Neural progenitor cell (in vitro differentiated cells): ENCODE measurements at places on chromosomes 6 and 20. TPM values are rescaled to one million over a fixed set of nuclear protein-coding genes. Genes with fewer than 3 reads are reported as not detected.

- no peak for DNase-seq
Observed at GRCh38 chr20:35252037-35252461, 25.6 kb downstream of the MMP24 start.

Gene SYNE1
- 4.5 and 6.0 TPM in 2 replicates for total RNA-seq

GRCh38 chr6:56786256-56786655 is 143.6 kb upstream of the DST start:
- DNase-seq = no peak

- DNase-seq = no peak
Observed at GRCh38 chr6:148211777-148212324, 130.8 kb upstream of the SASH1 start.

Gene HLA-DQA1
- not detected in 2 replicates for total RNA-seq
